Activated CD8-positive, alpha-beta memory T cell treated with anti-CD3 and anti-CD28 coated beads for 4 hours (primary cell): ENCODE measurements at places on chromosomes 5 and 9.

DNA sequence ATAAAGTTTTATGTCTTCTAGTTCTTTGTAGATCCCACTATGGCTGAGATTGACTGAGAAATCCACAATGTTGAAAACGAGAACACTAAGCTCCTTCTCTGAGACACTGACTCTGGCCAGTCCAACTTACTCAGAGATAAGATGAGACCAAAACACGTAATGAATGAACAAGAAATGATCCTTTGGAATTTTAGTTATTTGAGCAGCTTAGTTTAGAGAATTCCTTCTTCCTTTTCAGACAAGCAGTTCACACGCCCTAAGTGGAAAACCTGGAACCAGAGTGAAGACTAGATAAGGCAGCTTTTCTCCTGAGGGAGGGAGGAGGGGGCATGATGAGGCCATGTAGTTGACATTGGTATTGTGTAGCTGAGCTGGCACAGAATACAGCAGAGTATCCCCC lies 139.6 kb downstream of the GABRB2 start:
- no peak for DNase-seq

DNA sequence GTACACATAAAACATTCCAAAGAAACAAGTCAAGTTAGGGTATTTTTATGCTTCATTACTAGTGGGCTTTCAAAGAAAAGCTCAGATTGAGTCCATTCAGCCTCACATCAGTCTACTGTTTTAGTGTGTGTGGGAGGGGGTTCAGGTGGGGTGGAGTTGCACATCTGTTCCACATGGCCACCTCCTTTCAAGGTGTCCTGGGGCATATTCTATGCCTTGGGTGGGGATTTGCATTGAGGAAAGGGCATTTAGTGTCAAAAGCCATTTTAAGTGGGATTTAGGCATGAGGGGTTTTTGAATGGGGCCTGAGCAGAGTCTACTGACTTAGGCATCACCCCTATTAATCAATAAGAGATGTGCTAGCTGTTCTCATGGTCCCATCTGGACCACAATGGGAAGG lies 983.1 kb downstream of the TLE4 start:
- no peak for DNase-seq

DNA sequence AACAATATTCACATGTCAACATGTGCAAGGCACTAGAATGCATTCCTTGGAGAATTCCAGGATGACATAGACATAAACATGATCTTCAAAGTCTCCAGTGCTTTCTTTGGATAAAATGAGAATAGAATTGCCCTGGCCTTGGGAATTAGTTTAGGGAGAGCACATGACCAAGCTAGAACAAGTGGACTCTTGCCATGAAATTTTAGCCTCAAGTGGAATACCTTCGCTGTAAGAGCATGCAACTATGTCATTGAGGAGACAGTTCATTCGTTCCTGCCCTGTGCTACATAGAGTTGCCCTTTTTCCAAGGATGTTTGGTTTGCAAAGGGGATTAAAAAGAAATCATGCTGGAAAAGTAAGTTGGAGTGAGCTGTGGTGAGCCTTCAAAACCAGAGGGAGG lies 42.7 kb downstream of the ZFAND5 start:
- no peak for DNase-seq

DNA sequence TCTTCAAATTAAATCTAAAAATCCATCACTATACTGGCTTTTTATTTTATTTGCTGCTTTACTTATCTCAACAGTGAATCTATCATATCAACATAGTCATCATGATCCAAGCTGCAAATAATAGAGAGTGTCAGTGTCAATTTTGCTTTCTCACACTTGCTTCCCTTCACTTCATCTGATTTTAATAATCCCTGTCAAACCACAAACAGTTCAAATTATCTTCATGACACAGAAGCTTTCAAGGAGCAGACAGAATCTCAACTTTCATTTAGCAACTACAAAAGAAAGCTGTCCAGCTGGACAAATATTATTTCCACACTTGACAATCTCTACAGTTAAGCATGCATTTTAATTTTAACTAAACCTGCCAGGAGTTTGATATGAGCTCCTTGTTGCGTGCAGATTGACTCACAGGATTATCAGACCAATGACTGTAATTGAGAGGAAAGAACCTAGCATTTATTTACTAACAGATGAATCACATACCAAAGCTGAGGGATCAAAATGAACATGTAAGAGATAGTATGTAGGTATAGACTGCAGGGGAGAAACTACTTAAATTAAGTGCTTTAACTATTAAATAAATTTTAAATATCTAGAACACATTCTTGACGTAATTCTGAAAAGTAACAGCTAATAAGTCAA lies 56.0 kb downstream of the KIAA0825 start:
- DNase-seq = no peak

GRCh38 chr5:40475561-40475960 lies 204.2 kb upstream of the PTGER4 start:
- no peak for DNase-seq

GRCh38 chr9:123556464-123557435 lies 200.8 kb downstream of the CRB2 start:
- DNase-seq = no peak

- DNase-seq = no peak
These were observed 274.7 kb downstream of the CETN3 start for GRCh38 chr5:90134892-90135291.

- DNase-seq = no peak
These were observed 75.2 kb upstream of the ADAMTS2 start for GRCh38 chr5:179420476-179420875.

DNA sequence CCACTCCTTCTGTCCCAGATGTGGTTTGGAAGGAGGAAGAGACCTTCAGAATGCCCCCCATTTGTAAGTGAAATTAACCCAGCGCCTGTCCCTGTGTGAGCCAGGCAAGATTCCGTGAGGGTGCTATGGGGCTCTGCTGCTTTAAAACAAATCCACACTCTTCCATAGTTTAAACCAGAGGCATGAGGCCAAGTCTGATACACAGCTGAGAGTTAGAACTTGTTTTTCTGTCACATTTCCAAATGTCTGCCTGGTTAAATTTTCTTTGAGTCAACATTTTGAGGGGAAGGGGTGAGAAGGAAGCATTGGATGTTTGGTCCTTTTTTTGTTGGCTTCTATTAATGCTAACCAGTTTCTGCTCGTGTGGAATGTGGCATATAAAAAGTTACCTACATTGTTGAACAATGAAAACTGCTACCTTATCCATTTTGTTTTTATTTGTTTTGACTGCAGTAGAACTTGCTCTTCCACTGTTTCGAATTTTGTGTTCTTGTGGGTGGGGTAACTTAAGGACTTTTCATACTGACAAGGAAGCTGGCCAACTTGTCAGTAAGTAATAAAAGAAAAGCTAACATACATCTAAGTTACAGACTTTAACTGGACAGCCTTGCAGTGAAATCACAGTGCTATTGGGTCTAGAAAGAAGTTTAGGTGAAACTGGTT lies 12.9 kb downstream of the RGMB start:
- no peak for DNase-seq

- no peak for DNase-seq
These were observed 278.3 kb upstream of the MPDZ start for GRCh38 chr9:13557746-13558145.

DNA sequence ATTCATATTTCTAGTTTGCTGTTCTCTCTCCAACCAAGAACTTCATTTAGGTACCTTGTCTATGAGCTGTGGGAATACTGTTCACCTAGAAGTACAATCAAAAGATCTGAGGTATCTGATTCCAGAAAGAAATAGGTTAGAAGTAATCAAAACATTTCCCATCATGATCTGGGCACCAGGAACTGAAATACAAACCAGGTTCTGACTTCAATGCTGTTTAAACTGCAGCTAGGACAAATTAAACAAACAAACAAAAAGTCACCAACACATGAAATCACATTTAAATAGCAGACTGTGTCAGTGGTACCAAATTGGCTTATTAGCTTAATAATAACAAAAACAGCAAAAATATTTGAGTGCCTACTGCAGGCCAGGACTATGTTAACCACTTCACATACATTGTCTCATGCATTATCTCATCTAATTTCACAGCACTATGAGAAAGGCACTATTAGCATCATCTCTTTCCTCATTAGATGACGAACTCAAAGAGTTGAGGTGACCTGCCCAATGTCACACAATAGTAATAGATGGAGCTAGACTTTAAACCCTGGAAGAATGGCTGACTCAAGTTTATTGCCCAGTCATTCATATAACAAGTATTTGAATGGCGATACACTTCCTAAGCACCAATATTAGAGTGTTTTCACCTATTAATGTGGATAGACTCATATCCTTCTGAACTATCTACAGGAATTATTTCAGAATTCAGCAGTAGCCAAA lies 14.5 kb downstream of the PLPP1 start:
- DNase-seq = no peak

GRCh38 chr5:14896131-14896530 lies 24.6 kb upstream of the ANKH start:
- no peak for DNase-seq

DNA sequence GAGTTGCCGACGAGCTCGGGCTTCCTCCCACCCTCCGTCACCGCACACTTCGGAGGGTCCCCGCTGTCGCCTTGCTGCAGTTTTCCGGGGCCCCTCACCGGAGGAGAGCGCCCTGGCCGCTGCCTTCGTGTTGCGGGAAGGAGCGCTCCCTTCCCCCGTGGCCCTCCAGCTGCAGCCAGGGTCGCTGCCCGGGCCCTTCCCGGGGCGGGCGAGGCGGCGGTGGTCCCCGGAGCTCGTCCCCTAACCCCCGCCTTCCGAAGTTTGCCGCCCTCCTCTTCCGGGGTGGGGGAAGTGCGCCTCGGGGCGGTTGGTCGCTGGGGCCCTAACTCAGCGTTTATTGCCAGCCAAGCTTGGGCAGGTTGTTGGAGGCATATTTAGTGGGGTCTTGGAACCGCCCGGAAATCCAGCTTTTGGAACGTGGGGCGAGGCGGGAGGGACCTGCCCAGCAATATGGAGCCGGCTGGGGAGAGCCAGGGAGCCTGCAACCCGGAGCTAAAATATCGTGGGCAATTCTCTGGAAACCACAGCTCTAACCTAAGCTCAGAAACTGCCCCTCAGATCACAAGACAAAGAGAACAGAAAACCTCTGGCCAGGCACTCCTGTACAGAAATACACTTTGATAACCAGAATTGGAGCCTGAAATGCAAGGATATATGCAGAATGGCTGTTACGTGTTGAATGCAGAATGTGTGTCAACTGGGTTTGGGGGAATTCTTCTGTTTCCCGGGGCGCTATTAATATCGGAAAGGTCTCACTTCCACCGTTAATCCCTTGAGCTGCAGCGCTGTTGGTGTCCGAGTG lies 890 bp downstream of the PIK3R1 start:
- peak; percentile 18 for DNase-seq

DNA sequence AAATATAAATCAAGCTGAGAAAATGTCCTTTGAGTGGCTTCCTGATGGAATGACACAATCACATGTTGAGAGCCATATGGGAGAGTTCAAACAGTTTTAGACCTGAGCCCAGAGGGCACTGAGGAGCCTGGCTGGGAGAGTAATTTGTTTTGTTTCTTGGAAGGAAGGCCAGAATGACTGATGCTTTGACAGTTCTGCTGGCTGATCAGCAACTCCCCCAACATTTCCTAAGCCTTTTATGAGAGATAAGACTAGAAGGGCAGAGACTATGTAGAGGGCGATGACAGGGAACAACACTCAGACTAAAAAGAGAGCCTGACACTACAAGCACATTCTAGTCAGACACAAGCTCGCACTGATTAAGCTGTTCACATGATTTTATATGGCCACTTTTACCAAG lies 169.2 kb downstream of the COX7C start:
- DNase-seq = no peak

DNA sequence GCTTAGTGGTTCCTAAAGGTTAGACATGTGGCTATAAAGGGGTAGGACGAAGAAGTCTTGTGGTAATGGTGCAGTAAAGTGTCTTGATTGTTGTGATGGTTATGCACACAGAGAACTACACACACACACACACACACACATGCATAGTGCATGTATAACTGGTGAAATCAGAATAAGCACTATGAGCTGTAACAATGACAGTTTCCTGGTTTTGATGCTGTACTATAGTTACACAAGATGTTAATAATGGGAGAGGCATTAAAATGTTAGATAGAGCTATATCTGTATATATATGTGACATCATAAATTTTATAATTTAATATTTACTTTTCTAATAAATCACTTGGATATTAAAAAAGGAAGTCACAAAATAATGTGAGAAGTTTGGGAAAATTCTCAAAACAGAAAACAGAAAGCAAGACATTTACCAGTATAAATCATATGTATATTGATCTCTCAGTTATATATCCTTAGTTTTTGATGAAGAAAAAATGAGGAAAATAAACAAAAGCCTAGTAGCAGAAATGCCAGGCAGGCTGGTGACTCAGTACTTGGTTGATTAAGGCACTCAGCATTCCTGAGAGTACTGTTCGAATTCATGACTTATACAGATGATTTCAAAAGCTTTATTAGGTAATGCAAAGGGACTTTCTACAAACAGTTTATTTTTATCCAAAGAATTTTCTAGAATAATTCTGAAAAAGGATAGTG lies 350.5 kb upstream of the DAB2 start:
- no peak for DNase-seq

- no peak for DNase-seq
These were observed 317.4 kb downstream of the KDM4C start for GRCh38 chr9:7075154-7075553.

- DNase-seq = no peak
These were observed 365.7 kb downstream of the DEPDC1B start for GRCh38 chr5:60334281-60334713.

- DNase-seq = no peak
These were observed 17.0 kb upstream of the RNF20 start for GRCh38 chr9:101516655-101517054.

GRCh38 chr5:19233573-19233972 lies 754.4 kb downstream of the CDH18 start:
- no peak for DNase-seq

- no peak for DNase-seq
These were observed 73.3 kb downstream of the NNT start for GRCh38 chr5:43676083-43676840.

- no peak for DNase-seq
These were observed 322.4 kb upstream of the GRAMD2B start for GRCh38 chr5:126100767-126101166.

DNA sequence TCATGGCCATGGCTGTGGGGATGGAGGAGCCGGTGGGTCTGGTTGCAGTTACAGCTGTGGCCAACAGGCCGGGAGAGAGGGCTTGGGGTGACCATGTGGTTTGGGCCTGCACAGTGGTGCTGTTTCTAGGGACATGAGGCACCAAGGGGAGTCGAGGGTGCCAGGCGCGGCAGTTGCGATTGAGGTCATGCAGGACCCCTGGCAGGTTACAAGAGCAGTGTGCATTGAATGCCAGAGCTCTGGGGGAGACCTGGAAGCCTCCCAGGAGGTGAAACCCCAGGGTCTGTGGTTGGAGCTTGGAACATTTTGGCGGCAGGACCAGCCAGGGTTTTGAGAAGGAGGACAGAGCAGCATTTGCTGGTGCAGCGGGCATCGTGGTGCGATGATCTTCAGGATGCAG lies 21.7 kb downstream of the RXRA start:
- no peak for DNase-seq

DNA sequence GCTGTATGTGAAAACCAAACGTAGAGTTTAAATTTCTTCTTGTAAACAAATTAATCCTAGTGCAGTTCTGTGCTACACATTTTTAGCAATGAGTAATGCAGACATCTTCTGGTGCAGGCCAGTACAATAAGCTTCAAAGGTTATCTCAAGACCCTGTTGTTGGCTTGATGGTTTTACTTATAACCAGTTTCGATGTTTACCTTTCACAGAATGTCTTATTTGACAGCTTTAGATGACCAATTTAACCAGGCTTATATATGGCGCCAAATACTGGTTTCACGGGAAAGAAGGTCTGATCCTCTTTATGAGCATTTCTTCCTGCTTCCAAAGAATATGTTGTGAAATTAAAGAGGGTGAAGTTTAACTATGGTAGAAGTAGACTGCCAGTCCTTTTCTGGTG lies 9.9 kb downstream of the ZFAND5 start:
- no peak for DNase-seq
